GOT3 (cell line): ENCODE measurements at places on chromosomes 1 and 21.

GRCh38 chr1:204828352-204828850, 42.3 kb upstream of the NFASC start:
- DNase-seq: peak; percentile 40

GRCh38 chr1:116826818-116827606, 72.8 kb downstream of the CD2 start:
- no peak for DNase-seq

DNA sequence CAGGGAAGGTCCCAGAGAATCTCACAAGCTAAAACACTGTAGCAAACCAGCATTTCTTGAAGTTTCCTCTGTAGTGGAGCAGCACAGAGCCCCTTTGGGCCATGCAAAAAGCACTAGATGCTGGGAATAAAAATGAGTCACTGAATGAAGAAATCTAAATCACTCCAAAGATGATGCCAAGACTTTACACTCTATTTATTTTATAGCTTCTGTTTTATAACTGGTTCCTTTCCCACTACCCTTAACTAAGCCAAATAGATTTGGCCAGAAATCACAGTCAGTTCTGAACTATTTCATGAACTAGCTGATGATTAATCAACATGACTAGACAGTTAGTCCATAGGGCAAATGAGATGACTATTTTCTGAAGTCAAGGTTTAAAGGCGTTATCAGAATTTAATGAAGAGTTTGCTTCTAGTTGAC, 89.5 kb downstream of the SCMH1 start:
- no peak for DNase-seq

DNA sequence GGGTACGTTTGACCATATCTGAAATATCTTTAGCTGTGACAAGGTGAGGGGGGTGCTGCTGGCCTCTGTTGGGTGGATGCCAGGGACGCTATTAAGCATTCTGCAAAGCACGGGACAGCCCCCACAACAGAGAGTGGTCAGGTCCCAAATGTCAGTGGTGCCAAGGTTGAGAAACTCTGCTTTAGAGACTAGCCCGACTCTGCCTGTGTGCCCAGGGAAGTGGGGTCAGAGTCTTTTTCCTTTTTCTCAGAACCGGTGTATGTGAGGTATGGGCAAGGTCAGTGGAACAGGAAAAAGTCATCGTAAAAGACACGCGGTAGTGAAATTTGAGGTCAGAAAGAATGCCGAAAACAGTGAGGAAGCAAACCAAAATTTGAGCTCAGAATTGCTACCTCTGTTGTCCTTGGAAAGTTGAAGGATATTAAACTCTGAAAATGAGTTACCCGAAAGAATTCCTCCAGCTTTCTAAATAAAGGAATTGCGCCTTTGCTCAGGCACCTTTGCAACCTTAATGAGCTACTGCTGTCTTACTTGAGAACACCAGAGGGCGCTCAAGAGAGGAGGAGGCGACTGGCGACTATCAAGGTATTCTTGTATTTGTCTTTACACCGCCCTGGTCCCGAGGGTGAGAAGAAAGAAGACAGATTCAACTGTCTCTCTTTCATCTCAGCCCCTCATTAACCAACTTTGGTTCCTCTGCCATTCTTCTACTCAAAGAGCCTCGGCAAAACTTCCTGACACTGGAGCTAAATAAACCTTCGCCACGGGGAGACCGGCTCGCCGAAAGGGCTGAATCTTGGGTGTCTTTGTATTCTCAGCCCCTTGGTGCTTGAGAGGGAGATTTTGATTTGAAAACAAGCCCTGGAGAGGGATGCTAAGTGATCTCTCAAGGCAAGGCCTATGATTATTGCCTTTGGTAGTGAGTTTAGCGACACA, 85.4 kb upstream of the OLIG2 start:
- no peak for DNase-seq

- DNase-seq: no peak
Observed at GRCh38 chr1:5748286-5749225, 243.7 kb downstream of the NPHP4 start.

DNA sequence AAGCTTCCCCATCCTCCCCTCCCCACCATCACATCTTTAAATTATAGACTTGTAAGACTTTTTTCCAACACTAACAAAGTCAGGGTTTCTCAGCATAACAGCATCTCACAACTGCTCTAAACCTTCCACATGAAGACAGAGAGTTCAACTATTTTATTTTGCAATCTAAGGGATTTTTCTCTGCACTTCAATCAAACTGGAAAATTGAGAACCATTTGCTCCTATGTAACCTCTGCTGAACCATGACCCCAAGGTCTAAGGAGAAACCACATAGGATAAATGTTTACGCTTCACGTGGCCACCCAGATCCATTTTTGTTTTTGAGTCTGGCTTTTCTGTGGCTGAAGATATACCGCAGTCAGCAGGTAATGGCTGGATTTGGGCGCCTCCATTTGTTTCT, 13.2 kb downstream of the ERRFI1 start:
- DNase-seq: no peak

DNA sequence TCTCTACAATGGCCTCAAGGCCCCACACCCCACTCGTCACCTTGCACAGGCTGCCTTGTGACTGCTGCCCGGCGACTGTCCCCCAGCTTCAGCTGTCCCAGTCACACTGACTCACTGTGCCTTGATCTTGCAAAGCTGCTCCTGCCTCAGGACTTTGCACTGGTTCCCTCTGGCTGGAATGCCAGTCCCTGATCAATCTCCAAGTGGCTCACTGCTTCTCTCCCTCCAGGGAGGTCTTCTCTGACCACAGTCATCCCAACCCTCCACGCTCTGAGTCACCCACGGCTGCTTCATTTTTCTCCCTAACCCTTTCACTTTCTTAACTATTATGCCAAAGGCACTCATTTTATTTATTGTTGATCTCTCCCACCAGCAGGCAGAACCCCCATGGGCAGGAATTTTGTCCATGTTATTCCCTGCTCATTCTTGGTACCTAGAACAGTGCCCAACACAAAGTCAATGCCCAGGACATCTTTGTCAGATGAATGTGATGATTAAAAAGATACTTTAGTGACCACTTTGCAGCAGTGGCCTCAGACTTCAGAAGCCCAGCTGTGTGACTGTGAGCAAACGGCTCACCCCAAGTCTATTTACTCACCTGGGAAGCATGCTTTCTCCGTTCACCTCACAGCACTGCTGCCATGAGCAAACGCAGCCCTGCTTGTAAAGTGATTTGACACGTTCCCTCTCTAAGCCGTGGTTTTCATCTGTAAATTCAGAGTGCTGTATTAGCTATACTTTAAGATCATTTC, 53.4 kb downstream of the ZBTB18 start:
- peak; percentile 80 for DNase-seq

GRCh38 chr1:10951961-10952360, 60.5 kb upstream of the TARDBP start:
- DNase-seq: no peak

DNA sequence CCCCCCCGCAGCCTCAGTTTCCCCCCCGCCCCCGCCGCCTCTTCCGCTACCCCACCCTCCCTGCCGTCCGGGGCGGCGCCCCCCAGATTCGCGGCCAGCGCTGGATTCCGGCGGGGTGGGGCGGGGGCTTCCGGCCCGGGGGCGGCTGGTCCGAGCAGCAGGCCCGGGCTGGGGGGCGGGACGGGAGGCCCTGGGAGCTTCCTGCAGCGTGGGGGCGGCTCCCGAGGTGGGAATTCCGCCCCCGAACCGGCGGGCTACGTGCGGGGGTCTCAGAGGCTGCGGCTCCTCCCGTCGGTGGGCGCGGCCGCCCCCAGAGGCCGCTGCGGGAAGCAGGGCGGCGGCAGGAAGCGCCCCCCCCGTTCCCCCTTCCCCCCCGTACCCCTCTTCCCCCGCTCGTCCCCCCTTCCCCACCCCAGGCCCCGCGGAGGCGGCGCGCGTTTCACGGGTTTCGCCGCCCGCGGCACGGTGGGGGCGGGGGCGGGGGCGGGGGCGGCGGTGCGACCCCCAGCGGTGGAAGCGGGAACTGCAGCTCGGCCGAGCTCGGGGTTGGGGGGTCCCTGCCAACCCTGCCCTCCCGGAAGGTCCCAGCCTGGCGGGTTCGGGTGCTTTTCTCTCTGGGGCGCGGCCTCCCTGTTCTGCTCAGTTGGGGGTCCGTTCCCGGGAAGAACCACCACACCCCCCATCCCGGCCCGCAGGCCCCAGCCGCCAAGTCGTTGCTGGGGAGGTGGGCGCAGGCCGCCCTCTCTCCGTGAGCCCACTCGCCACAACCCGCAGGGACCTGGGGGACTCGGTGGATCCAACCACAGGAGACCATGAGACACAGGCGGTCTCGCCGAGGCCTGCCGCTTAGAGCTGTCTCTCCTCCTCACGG, 76.3 kb downstream of the MORN1 start:
- no peak for DNase-seq

- DNase-seq: no peak
Observed at GRCh38 chr1:9273177-9273576, 19.5 kb upstream of the SPSB1 start.

DNA sequence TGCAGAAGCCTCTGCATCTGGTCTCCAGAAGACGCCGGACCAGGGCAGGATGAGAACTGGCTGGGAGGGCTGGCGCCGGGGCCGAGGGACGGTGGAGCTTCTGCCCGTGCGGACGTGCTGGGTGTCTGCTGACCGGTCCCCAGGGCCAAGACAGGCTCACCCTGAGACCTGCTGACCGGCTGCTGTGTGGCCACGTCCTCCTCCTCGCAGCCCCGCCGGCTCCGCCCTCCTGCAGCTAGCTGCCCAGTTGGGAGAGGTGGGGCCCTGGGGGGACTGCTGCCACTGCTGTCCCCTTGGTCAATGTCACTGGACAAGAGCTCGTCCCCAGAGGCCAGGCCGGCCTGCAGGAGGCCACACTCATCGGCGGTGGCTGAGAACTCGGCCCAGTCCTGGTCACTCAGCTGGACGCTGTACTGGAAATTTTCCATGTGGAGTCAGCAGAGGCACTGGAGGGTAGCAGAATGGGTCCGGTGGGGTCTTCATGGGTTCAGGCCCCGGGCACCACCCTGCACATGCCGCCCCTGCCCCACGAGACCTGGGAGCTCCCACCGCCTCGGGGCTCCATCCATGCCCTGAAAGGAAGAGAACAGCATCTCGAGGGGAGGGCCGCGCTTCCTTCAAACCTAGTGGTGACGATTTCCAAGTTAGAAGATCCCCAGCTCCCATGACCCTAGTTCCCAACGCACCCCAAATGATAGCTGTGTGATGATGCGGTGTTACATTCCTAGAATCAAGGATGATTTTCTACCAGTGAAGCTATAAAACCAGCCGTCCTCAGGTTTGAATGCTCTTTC, 1.1 kb downstream of the PERM1 start:
- DNase-seq: no peak

DNA sequence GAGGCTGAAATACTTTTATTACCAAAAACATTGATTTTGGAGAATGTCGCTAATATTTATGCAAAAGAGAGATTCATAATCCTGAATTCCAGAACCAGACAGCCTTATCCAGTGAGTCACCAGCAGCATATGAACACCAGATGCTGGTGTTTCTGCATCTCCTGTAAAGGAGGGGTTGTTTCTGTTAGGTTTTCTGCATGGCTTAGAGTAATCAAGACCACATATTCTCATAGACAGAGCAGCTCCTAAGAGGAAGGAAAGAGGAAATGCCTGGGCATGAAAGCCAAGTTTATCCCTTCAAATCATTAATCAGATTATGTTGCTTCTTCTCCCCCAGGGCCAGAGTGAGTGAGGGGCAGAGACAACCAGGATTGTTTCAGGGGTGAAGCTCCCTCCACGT, 86.2 kb downstream of the NGF start:
- DNase-seq: no peak

GRCh38 chr1:246591958-246592357, 25.7 kb downstream of the CNST start:
- no peak for DNase-seq

GRCh38 chr1:247884797-247885413, 10.5 kb upstream of the OR2W3 start:
- no peak for DNase-seq

DNA sequence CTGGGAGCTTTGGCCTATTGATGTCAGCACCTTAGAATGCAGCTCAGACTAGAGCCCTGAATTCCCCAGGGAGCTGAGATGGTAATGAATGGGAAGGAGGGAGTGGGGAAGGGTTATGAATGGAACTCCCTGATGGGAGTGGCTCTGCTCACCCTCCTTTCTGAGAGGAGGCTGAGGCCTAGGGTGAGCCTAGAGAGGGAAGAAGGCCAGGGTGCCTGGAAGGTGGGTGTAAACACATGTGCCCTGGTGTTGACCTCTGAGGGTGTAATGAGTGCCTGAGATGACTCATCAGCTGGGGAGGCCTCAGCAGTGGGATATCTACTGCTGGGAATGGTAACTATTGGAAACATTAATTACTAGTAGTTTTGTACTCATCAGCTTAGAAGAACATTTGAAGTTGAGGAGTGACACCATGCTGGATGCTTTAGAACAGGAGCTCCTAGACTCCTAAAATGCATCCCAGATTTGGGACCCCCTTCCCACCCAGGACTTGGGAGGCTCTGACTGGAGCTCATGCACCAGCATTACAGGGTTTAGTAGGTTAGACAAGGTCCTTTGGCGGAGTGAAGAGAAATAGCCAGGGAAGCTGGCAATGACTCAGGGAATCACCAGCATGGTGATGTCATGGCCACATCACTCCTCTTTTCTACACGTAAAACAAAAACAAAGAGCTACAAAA, 16.0 kb upstream of the PIGV start:
- DNase-seq: peak; percentile 88

DNA sequence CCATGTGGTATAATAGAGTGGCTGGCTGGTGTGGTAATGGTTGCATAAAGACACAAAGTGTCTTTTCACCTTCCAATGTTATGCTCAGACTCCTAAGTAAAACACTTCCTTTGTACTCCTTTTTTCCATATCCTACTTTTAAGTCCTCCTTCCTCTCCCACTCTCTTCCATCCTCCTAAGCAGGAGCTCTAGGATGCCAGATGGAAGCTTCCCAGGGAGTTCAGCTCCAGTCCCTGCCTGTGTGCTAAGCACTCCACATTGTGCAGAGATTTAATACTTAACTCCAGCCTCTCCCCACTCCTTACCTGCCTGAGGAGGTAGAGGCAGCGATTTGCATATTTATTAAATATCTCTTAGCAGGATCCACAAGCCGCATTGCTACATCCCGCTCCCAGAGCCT, 60.5 kb upstream of the IGSF21 start:
- no peak for DNase-seq

GRCh38 chr21:19807201-19807600, 1191.0 kb upstream of the NCAM2 start:
- DNase-seq: no peak

- DNase-seq: no peak
Observed at GRCh38 chr1:107963601-107964335, 1.2 kb downstream of the VAV3 start.

- no peak for DNase-seq
Observed at GRCh38 chr1:184545601-184546000, 158.8 kb downstream of the C1orf21 start.

GRCh38 chr1:5742032-5742431, 250.2 kb downstream of the NPHP4 start:
- no peak for DNase-seq

GRCh38 chr1:48794816-48795215, 18.1 kb upstream of the BEND5 start:
- DNase-seq: no peak

DNA sequence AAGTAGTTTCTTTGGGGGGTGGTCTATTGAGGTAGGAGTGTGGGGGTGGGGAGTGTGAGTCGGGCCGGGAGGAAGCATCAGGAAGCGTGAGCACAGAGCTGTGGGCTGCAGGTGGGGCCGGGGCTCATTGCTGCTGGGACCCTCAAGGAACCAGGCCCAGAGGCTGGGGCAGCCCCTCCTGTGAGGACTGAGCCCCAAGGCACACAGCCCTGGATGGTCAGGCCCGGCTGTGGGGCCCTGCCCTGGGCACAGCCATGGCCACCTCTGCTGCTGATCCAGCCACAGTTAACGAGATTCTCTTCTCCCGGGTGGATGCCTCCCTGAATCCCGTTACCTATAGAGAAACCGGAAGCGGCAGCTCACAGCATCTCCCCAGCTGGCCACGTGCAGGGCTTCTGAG, 22.9 kb upstream of the SUMO3 start:
- DNase-seq: no peak

GRCh38 chr1:26252718-26253117, 18.7 kb downstream of the CEP85 start:
- no peak for DNase-seq
